GM12891 (cell line): ENCODE measurements at places on chromosomes 3 and 15.
A peak's percentile ranks its signal among the peaks of the same experiment; 100 is the strongest.

GRCh38 chr3:71549951-71550350 lies 33.6 kb downstream of the FOXP1 start:
- DNase-seq, result no peak

- DNase-seq, result no peak
These were observed 229.2 kb upstream of the ZPLD1 start for GRCh38 chr3:102205647-102206046.

GRCh38 chr3:60764870-60765269 lies 486.4 kb downstream of the FHIT start:
- no peak for DNase-seq

- DNase-seq, result no peak
These were observed 79.6 kb downstream of the NFKBIZ start for GRCh38 chr3:101928890-101929289.

DNA sequence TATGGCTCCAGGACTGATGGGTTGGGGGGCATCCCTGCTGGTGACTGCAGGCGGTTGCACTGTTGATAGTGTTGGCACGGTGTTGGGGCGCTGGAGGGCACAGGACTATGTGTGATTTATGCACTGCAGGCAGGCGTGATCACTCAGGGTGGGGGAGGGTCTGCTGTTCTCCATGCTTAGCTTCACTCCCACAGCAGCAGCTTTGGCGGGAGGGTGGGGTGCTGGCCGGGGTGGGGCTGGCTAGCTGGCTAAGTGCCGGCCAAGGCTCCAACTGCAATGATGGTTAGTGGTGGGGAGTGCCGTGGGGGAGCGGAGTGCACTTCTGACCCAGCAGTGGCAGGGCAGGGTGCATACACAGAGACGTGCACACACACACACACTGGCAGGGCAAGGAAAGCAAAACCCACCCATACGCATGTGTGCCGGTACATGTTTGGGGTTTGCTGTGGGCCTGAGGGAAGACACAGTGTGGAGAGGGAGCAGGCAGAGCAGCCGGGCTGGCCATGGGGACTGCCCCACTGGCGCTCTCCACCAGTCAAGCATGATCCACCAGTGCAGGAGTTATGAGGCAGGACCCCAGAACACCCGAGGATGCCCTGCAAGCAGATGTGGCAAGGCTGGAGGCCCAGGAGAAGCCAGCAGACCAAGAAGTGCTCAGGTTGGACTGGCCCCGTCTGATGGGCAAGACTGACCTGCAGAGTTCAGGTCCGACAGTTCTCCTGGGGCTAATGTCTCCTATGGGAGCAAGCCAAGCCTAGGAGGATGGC lies 16.5 kb upstream of the FGF7 start:
- DNase-seq, result no peak

DNA sequence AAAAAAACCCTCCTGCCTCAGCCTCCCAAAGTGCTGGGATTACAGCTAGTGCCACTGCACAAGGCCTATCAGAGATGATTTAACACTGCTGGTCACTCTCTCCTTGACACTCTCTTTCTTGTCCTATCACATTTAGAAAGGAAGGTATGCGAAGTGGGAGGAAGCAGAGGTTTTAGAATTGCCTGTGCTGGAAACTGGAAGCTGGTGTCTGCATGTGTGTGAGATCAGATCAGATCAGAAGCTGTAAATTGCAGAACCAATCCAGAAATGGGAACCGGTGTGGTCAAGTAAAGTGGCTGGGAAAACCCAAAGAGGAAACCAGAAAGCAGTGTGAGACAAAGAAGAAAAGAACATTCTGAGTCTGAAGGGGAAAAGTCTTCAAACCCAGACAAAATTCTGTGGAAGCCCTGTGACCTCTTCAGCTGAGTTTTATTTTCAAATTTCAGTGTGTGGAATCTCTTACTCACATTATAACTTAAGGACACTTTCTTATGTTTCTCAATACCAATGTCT lies 2.8 kb downstream of the EFHB start:
- DNase-seq, result peak; percentile 32

- DNase-seq, result no peak
These were observed 113.3 kb downstream of the MAGI1 start for GRCh38 chr3:65925254-65925954.

GRCh38 chr3:168073842-168074605 lies 21.7 kb downstream of the GOLIM4 start:
- no peak for DNase-seq

- no peak for DNase-seq
These were observed 2.8 kb downstream of the SEMA4B start for GRCh38 chr15:90203922-90204321.

DNA sequence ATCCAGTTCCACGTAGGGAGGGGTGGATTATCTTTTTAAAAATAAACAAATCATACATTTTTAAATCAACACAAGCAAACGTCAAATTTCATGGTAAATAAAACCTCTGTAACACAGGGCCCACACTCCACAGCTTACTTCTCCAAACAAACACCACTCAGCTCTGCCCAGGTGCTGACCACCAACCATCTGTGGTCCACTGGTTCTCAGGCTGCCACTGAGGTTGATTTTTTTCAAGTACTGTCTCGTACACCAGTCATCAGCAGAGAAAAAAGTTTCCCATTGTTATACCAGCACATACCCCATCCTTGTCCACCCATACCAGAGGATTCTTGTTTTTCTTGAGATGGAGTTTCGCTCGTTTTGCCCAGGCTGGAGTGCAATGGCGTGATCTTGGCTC lies 32.4 kb downstream of the CHSY1 start:
- DNase-seq, result no peak

GRCh38 chr3:174046311-174046710 lies 648.8 kb downstream of the NLGN1 start:
- no peak for DNase-seq

GRCh38 chr3:65126527-65127410 lies 439.0 kb upstream of the ADAMTS9 start:
- DNase-seq, result no peak

GRCh38 chr3:51539291-51539941 lies 897 bp downstream of the RAD54L2 start:
- DNase-seq, result peak; percentile 32

DNA sequence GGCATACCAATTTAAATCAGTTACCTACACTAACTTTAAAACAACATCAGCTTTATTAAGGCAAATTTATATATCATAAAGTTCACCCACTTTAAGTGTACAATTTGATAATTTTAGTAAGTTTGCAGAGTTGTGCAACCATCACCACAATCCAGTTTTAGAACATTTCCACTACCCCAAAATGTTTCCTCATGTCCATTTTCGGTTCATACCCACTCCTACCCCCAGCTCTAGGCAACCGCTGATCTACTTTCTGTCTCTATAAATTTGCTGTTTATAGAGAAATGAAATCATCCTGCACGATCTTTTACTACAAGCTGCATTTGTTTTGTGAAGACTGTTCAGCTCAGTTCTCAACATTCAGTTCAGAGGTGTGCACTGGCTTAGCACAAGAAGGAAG lies 31.5 kb upstream of the FAM81A start:
- no peak for DNase-seq

- DNase-seq, result no peak
These were observed 16.9 kb downstream of the TTBK2 start for GRCh38 chr15:42903388-42904324.
